ENCODE measurements at places on chromosomes 2 and 18.

DNA sequence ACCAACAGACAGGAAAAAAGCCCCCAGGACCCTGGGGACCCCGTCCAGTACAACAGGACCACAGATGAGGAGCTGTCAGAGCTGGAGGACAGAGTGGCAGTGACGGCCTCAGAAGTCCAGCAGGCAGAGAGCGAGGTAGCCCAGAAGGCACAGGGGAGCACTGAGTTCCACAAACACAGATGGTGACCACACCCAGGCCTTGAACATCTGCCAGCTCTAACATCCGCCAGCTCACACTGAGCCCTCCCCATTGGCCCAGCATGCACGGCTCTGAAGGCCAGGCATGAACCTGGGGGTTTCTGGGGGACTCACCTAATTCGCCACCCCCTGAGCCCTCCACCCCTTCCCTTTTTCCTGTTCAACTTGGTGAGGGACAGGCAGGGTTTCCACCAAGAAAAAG is 25.6 kb upstream of the PRLH start:
- no peak for DNase-seq

GRCh38 chr2:177056481-177056929 is 156.1 kb upstream of the HNRNPA3 start:
- no peak for DNase-seq

DNA sequence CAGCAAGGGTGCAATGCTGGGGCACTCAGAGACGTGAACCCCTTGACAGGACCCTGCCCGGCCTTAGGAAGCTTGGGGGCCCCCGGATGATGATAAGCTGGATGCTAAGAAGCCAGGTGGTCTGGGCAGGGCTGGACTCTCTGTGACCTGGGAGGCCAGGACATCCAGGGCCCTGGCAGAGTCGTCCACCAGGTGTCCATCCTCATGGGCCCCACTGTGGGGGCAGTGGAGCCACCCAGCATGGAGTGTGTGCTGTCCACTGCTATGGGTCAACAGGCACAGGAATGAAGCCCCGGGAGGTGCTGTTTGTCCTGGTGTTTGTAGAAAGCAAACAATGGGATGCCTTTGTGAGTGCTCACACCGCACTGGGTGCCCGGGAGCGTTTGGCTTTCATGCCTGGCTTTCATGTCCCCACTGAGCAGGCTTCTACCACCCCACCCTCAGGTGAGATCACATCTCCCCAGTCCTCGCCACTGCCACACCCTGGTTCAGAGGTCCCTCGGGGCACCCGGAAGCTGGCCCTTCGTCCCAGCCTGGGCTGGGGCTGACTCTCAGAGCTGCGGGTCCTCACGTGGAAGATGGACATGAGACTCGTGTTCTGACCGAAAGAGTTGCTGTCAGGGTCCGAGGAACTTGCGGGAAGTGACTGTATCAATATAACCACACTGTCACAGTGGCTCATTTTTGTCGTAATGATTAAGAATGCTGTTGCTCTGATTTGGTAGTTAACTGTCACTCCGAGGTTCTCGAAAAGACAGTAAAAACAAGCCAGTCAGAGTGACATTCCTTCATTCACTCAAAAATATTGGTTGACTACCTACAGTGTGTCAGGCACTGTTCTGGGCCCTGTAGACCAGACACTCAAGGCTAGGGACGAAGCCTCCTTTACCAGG is 53.3 kb downstream of the INHBB start:
- no peak for DNase-seq

GRCh38 chr2:215952860-215953637 is 60.3 kb downstream of the MREG start:
- DNase-seq: no peak

DNA sequence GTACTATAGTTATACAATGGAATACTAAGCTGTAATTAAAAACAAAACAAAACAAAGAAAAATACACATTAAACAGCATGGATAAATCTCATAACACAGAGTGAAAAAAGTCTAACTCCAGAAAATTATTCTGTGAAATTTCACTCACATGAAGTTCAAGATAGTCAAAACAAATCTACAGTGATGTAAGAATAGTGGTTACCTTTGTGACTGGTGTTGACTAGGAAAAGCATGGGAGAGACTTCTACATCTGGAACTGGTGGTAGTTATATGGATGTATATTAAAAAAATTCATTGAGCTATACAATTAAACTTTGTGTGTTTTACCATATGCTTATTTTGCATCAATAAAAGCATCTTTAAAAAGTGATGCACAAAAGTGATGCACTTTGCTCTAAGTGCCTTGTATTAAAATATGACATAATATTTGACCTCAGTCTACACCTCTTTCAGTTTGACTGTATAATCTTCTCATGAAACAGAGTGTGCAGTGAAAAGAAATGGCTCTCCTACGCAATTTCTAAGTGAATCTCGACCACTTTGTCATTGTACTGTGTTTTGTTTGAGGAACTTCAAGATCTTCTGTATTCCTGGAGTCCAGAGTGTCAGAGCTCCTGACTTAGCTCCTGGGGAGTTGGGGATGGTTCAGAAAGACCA is 28.0 kb downstream of the STAT4 start:
- no peak for DNase-seq

DNA sequence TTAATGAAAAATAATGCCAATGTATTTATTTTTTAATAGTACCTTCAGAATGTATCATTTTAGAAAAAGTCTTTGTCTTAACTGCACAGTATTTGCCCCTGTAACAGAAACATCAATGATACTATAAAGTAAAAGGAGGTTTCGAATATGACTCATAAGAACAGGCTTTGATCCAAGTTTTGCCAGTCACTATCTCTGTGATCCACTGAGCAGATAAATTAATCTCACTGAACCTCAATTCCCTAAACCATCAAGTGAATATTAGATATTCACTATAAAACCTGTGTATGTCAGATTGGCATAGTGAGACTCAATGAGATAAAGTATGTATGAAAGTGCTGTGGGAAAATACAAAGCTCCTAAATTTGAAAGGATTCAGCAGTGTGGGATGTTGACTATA is 292.1 kb downstream of the EXOC6B start:
- DNase-seq: no peak

Measured in T follicular helper cell (primary cell).